Effector memory CD4-positive, alpha-beta T cell (primary cell): ENCODE measurements at places on chromosomes 12 and 14.

DNA sequence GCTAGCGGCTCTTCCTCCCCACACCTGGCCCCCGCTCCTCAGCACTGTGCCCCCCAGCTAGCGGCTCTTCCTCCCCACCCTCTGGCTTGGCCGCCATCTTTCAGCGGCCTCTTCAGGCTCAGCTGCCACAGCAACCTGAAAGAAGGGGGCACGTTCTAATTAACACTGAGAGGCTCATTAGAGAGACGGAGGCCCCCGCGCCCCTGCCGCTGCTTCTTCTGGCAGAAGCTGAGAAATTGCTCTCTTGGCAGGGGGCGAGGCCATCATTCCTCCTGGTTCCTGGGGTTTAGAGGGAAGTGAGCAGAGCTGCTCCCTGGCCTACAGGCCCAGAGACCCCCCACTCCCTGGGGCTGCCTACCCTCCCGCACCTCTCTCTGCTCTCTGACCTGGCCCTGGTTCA, 64.4 kb downstream of the IQSEC3 start:
- no peak overlapping the region for H3K4me3 ChIP-seq
- no peaks in the 10 kb centered on the region for H3K4me1 ChIP-seq
- DNase-seq = no peak
- no peak overlapping the region for H3K27ac ChIP-seq
- no peaks in the 10 kb centered on the region for H3K27me3 ChIP-seq

DNA sequence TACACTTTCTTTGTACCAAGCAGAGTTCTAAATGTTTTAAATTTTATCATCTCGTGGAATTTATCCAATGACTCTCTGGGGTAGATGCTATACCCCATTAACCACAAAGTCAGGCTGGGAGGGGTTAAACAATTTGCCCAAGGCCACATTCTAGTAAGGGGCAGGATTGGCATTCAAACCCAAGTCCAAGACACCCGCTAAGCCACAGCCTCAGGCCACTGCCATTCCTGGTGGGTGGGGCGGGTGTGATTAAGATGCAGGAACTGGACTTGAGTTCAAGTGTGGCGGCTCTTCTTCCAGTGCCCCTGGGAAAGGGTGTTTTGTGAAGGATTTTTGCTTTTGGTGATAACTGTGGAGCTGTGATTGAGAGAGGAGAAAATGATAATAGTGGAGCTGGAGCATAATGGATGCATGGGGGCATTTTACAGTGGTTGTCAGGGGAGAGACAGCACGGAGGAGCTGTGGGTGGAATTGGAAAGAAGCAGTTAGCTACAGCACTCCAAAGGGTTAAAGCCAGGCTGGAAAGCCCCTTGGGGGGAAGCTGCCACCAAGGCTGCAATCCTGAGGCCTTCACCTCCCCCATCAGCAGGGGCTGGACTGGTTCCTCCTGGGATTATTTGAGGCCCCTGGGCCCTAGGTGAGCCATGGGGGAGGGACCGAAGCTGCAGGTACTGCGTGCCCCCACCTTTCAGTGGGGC, 1.0 kb upstream of the VRTN start:
- no peaks in the 10 kb centered on the region for H3K4me1 ChIP-seq
- H3K27me3 ChIP-seq = no peaks in the 10 kb centered on the region
- H3K36me3 ChIP-seq = no peaks in the 10 kb centered on the region
- no peak for DNase-seq
- H3K4me3 ChIP-seq = no peak overlapping the region

- H3K4me3 ChIP-seq = no peak overlapping the region
- H3K4me1 ChIP-seq = peaks cover 32% of the 10 kb centered on the region
- H3K27ac ChIP-seq = no peak overlapping the region
- no peaks in the 10 kb centered on the region for H3K36me3 ChIP-seq
- peak; percentile 18 for DNase-seq
Observed at GRCh38 chr14:92613008-92613658, 99.6 kb downstream of the RIN3 start.

DNA sequence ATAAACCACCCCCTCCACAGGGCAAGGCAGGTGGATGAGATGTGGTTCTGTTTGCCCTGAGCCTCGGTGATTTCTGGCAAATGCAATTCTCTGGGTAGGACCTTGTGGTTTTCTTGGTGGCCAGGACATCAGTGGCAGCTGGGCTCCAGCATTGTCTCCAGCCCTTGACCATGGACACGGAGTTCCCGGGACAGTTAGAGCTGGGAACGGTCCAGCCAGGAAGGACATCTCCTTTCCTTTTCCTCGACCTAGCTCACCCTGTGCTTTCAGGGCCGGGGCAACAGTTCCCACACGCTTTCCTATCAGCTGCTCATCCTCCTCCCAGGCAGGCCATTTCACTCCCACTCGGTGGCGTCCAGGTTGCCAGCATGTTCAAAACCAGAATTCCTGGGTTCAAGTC, 9.2 kb downstream of the SERPINA4 start:
- H3K36me3 ChIP-seq = no peaks in the 10 kb centered on the region
- H3K27ac ChIP-seq = no peak overlapping the region
- no peaks in the 10 kb centered on the region for H3K4me1 ChIP-seq
- no peaks in the 10 kb centered on the region for H3K27me3 ChIP-seq
- no peak for DNase-seq
- no peak overlapping the region for H3K4me3 ChIP-seq

DNA sequence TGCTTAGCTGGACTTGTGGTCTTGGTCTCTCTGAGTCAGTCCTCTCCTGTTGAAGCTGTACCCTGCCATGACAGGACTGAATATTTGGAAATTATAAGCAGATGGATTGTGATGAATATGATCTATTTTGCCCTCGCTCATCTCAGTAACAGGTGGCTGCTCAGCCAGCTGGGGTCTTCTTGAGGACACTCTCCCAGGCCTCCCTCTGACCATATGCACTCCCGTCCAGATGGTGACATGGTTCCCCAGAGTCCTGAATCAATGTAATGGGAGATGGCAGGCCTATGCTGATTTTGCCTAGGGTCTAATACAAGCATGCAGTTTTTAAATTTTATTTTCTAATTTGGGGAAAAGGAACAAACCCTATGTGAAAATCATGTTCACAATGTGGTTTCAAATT, 63.1 kb upstream of the TRHDE start:
- no peak for DNase-seq
- H3K27me3 ChIP-seq = no peaks in the 10 kb centered on the region
- H3K4me3 ChIP-seq = no peak overlapping the region

GRCh38 chr12:92452763-92453162, 250.0 kb upstream of the PLEKHG7 start:
- no peak for DNase-seq
- no peaks in the 10 kb centered on the region for H3K4me1 ChIP-seq
- no peaks in the 10 kb centered on the region for H3K36me3 ChIP-seq

DNA sequence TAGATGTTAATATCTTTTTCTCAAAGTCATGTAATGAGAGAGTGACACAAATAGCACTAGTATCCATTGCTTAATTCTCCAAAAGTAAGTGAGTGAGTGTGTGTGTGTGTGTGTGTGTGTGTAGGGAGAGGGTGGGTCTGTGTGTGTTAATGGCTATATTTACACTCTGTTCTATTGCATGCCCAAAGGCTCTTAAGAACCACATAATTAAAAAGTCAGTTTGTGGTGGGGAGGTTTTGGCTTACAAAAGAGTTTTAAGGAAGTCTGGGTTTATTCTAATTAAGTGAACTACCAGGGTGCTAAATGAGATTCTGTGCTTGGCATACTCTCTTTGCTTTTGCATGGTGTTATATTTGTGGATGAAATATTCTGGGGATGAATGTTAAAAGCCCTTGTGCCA, 1897.6 kb upstream of the FLRT2 start:
- no peak for DNase-seq
- no peaks in the 10 kb centered on the region for H3K27me3 ChIP-seq
- H3K36me3 ChIP-seq = no peaks in the 10 kb centered on the region
- H3K4me1 ChIP-seq = no peaks in the 10 kb centered on the region

DNA sequence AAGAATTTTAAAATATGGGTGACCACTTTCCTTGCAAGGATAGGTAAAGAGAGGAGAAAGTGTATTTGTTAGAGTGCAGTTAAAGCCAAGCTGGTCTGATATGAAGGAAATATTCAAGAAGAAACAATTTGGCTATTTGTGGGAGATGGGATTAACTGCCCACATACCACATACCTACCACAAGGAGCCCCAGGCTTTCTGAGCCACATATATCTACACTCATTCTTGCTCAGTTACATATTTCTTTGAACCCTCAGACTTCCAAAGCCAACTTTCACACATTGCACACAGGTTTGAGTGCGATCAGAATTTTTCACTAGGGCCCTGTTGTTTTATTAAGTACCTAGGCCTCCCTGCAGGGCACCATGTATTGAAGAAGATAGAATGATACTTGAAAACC, 330.2 kb downstream of the ZFP36L1 start:
- no peaks in the 10 kb centered on the region for H3K36me3 ChIP-seq
- H3K27ac ChIP-seq = no peak overlapping the region
- H3K4me1 ChIP-seq = no peaks in the 10 kb centered on the region
- no peak for DNase-seq
- no peaks in the 10 kb centered on the region for H3K27me3 ChIP-seq

DNA sequence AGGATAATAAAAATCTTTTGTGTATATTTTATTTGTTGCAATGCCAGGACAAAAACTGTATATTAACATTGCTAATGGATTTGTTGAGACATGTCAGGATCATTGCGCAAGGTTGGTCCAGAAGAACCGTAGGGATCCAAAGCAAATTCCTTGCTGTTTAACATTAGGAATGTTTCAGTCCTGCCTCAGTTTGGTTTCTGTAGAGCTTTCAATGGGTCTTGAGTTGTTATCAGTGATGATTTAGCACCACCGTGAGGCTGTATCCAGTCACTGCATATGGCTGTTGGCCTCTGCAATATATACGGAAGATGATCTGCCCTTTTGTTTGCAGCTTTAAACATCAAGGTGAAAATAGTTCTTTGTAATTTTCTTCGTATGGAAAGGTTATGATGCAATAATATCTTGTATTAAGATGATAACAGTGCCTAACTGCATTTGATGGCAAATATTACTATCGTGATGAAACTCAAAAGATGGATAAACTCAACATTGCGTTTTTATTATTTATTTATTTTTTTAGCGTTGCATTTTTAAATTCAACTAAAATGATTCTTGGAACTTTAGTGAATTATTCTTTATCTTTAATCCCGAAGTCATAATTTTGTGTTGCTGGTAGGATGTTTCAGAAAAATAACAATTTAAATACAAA, 231.2 kb downstream of the AKAP6 start:
- H3K36me3 ChIP-seq = no peaks in the 10 kb centered on the region
- DNase-seq = no peak
- H3K27me3 ChIP-seq = no peaks in the 10 kb centered on the region
- H3K4me3 ChIP-seq = no peak overlapping the region

GRCh38 chr12:6965026-6965661, 5.3 kb downstream of the PHB2 start:
- peak; percentile 80 for DNase-seq
- peak overlapping the region; percentile 68 for H3K27ac ChIP-seq
- H3K27me3 ChIP-seq = no peaks in the 10 kb centered on the region
- H3K4me3 ChIP-seq = no peak overlapping the region
- H3K4me1 ChIP-seq = peaks cover 43% of the 10 kb centered on the region

GRCh38 chr12:51307655-51308593, 16.1 kb downstream of the BIN2 start:
- DNase-seq = no peak
- H3K4me1 ChIP-seq = peaks cover 19% of the 10 kb centered on the region
- no peaks in the 10 kb centered on the region for H3K27me3 ChIP-seq

DNA sequence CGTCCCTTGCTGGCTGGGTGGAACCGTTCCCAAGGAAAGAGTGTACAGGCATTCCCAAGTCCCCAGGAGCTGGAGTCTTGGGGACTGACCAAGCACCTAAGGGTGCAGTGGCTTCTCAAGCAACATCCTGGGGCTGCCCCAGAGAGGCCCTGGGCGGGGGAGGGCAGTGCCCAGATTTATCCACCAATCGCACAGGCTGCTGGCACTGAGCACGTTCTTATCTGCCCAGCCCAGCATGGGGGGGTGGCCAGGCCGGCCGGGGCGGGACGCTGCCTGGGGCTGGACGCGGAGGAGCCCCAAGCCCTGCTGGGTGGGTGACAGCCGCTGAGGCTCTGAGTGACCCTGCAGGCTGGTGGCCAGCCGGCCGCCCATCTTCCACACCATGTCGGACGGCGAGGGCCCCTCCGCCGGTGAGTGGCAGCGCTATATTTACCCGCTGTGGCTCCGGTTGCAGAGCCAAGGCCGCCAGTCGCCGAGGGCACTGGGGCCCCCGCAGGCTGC, 53.4 kb downstream of the CYP46A1 start:
- no peaks in the 10 kb centered on the region for H3K4me1 ChIP-seq
- no peak overlapping the region for H3K4me3 ChIP-seq
- H3K27me3 ChIP-seq = peaks cover 19% of the 10 kb centered on the region
- no peak overlapping the region for H3K27ac ChIP-seq

DNA sequence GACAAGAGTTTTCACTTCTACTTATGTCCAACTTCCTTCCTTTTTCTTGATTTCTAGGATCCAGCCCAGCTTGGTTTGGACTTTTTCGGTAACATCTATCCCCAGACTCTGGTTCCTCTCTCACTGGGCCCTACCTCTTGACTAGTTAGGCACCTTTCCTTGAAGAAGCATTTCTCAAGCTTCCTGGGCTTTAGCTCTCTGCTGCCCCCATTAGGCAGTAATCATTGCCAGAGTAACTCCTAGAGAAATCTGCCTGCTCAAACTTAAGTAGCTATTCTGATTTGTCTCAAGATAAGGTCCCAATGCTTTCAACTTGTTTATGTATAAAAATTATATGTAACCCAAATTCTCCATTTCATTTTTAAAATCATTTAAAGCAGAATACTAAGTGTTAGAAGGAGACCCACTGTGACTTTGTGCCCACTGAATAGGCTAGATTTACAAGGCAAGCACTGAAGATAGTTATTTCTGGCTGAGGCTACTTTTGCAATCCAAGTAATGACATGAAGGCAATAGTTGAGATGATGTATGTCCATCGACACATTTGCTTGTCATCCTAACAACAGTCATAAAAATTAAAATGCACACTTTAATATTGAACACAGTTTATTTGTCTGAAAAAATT, 275.0 kb upstream of the G2E3 start:
- no peak overlapping the region for H3K4me3 ChIP-seq
- no peak overlapping the region for H3K27ac ChIP-seq
- no peaks in the 10 kb centered on the region for H3K4me1 ChIP-seq
- H3K27me3 ChIP-seq = no peaks in the 10 kb centered on the region
- DNase-seq = no peak
- no peaks in the 10 kb centered on the region for H3K36me3 ChIP-seq
